ENCODE measurements at places on chromosomes 12 and 14.
A peak's percentile ranks its signal among the peaks of the same experiment; 100 is the strongest.

DNA sequence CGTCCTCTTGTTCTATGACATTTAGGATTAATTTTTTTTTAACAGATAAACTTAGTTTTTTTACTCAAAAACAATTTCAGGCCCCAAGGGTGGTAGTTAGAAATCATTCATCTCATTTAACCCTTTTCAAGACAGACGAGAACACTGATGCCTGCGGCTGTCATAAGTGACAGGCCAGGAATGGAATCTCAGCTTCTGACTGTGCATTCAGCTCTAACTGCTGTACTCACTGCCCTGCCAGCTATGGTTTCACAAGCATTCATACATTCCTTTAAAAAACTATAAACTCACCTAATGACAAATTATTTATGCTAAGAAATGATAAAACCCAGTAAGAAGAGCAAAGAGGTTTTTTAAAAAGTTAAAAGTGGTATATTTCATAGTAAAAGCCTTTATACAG lies 8.8 kb downstream of the DENND5B start:
- no peak for DNase-seq

DNA sequence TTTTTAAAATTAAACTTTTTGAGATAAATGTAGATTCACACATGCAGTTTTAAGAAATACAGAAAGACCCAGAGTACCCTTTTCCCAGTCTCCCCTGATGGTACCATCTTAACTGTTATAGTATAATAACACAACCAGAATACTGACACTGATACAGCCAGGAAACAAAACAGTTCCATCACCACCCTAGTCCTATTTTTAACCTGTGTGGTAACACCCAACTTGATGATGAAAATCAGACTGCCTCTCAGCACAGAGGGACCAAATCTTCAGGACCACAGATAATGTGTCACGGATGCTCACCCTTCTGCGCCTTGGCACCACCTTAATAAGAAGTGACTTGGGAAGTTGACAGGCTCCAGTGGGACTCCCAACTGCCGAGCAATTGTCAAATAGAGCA lies 18.1 kb downstream of the FBXO21 start:
- no peak for DNase-seq

DNA sequence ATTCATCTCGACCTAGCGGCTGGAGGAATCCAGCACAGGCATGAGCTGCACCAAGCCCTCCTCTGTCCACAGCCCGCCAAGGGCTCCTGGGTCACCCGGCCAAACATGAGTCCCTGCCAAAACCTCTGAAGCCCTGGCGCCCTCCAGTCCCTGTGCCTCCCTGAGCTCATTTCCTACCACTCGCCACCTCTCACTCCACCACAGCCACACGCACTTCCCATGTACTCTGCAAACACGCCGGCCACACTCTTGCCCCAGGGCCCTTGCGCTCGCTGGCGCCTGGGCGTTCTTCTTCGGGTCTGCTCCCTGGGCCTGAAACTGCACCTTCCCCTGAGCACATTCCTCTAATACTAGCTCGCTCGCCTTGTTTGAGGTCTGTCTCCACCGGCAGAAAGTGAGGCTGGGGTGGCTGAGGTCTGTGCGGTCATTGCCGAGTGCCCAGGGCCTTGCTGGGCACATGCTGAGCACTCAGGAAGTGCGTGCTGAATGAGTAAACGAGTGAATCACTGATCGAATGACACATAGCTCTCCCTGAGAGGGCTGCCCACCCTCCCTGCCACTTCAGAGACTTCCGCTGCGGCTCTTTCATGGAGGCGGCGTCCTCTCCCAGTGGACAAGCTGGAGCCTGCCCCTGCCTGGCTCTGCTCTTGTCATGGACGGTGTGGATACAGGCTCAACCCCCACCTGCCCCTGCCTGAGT lies 33.7 kb upstream of the DLK1 start:
- DNase-seq, result no peak

DNA sequence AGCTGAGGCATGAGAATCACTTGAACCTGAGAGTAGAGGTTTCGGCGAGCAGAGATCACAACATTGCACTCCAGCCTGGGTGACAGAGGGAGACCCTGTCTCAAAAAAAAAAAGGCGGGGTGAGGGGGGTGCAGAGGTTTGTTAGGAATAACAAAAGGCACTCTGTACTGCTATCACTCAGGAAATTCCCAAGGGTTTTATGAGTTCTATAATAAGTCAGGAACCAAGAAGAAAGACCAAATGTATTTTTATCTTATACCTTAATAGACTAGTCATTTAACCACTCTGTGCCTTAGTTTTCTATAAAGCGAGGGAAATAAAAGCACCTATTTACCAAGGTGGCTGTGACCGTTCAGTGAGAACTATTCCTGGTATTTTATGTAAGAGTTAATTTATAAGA lies 319.2 kb downstream of the GPHN start:
- DNase-seq, result no peak

GRCh38 chr14:95238487-95239298 lies 81.0 kb downstream of the CLMN start:
- no peak for DNase-seq

DNA sequence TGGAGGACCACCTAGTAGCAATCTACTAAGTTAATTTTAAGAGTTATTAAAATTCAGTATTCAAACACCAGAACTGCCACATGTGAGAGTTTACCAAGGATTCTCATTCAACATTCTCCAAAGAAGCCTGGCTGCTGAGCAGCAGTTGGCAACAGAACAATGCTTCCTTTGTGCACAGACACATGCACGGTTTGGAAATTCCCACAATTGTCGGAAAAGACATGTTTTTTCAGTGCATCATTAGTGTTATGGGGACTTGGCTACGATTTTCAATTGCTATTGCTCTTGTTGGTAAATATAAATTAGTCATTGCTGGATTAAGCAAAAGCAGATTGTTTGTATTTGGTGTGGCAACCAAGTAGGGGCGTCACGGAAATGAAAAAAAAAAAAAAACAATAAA lies 22.2 kb downstream of the ST8SIA1 start:
- DNase-seq, result no peak

- DNase-seq, result no peak
Measured at GRCh38 chr12:128695697-128696096, 128.1 kb downstream of the SLC15A4 start.

DNA sequence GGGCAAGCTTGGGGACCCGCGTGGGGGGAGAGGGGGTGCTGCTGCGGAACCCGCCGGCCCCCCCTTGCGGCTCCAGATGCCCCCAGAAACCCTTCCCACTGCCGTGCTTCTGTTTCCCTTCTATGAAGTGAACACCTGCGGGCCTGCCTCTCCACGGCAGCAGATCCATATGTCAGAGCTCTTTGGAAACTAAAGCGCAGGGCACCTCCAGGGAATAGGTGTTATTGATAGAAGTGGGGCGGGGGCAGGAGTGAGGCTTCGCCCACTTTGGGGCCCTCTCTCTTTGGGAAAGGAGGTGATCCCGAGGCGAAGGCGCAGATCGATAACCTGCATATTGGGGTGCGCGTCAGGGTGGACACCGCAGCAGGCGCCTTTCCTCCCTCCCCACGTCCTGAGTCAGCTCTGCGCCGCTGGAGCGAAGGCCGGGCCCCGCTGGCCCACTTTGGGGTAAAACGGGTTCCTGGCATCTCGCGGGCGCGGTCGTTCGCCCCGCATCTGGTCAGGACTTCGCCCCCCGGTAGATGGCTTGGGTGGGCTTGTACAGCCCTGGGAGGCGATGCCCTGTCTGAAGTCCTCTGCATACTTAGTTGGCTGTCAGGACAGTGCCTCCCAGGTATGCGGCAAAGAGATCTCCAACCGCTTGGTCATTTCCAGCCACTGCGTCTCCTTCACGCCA lies 524 bp downstream of the KMT5A start:
- DNase-seq, result peak; percentile 10

DNA sequence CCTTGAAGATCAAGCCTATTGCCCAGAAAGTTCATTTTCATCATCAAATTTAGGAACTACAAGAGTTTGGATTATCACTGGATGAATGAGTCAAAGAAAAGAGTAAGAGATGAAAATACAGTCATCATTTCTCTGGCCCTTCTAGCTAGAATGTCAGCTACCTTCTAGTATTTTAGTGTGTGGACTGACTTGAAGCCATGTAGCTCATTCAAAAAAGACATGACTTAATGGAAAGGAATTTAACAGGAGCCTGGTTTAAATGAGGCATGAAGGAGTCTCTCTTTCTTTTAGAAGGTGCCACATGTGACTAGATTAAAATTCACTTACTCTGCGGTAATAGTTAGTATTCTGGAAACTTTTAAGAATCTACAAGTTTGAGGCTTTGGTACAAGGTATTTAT lies 7.1 kb downstream of the PTHLH start:
- DNase-seq, result no peak

DNA sequence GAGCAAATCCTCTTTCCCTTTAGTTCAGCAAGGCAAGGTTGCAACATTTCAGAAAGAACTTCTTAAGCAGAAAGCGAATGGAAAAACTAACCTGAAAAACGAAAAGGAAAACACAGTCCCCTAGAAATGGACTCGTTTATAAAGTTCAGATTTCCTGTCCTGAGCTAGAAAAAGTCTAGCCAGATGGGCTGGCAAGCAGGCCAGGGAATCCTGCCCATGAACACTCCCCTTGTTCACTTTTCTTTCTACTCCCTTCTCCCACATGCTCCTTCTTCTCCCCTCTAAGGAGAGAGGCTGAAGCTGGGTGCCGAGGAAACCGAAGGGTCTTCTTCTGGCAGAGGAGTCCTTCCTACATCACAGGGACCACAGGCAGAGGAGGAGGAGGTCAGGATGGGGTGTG lies 27.1 kb downstream of the LTBP2 start:
- no peak for DNase-seq

GRCh38 chr14:58639842-58640484 lies 2.2 kb downstream of the DACT1 start:
- DNase-seq, result no peak

GRCh38 chr14:77799863-77800730 lies at the start of gene ADCK1:
Gene ADCK1, plus strand, starts transcription at chr14:77800109. Its CDS starts 18,870 bp downstream, at chr14:77818979.
- DNase-seq, result peak; percentile 79

DNA sequence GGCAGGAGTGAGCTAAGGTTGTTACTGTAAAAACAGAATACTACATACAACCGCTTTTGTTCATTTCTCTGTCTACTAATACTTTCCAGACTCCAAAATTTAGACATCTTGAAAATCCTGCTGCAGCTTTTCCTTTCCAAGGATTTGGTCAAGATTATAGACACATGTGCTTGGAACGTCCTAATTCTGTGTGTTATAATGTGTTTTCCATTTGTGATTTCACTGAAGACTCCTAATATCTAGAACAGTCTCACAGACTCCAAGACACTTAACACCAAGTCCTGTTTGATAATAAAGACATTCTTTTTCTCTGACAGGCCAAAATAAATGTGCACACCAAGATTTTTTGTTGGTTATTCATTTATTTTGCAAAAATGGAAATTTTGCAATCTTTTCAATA lies 41.8 kb upstream of the TMTC2 start:
- no peak for DNase-seq

- DNase-seq, result no peak
Measured at GRCh38 chr12:128613837-128614590, 209.7 kb downstream of the SLC15A4 start.

DNA sequence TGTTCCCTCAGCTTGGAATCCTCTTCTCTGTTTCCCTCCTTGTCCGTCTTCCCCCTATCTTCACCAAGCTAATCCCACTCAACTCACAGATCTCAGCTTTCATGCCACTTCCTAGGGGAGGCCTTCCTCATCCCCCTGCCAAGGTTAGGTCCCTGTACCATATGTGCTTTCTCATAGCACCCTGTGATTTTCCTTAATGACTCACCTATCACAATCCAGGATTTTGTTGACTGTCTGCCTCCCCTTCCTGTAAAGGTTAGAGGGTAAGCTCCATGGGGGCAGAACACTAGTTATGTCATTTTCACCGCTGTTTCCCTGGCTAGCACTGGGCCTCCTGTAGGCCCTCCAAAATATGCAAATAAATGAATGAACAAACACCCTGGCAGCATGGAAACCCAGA lies 57.6 kb downstream of the CRADD start:
- DNase-seq, result no peak

DNA sequence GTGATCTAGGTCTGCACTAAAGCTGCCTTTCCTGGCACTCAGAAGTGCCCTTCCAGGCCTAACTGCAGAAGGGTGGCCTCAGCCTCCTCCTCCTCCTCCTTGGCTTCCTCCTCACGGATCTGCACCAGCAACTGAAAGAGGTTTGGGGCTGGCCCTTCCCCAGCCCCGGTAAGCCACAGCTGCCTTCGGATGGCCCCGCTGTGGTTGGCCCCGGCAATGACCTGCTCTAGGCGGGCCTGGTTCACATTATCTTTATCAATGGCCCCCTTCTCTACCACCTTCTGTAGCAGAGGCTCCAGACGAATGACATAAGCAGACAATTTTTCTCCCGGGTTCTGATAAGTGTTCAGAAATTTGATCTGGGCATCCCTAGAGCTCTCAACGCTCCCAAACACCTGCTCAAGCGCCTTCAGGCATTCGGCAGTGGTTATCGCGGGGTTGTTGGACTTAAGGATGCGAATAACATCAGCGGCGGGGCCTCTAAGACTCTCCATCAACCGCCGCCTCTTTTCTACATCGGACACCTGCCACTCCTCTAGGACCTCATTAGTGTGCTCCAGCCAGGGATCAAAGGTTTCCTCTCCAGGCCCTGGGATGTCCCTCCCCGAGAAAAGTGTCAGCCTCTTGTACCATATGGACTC lies 1.5 kb downstream of the PNMA1 start:
- DNase-seq, result peak; percentile 9

GRCh38 chr12:51777457-51777856 lies 71.1 kb downstream of the FIGNL2 start:
- no peak for DNase-seq

GRCh38 chr14:102893452-102893851 lies 29.0 kb upstream of the AMN start:
- no peak for DNase-seq

DNA sequence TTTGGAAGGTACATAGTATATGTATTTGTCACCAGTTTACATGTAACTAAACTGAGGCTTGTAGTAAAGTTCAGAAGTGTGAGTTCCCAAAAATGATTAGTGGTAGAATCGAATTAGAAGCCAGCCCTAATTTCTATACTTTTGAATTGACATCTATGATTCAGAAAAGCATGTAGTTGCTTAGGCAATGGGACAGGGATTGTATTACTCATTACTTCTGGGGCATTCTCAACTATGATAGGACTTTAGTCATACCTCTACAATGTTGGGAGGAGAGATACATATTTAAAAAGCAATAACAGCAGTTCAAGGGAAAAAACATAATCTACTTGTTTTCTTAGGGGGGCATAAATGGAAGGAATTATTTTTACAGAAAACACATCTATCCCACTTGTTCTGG lies 277.9 kb upstream of the E2F7 start:
- no peak for DNase-seq

- DNase-seq, result no peak
Measured at GRCh38 chr12:131785763-131786330, 42.3 kb upstream of the MMP17 start.

DNA sequence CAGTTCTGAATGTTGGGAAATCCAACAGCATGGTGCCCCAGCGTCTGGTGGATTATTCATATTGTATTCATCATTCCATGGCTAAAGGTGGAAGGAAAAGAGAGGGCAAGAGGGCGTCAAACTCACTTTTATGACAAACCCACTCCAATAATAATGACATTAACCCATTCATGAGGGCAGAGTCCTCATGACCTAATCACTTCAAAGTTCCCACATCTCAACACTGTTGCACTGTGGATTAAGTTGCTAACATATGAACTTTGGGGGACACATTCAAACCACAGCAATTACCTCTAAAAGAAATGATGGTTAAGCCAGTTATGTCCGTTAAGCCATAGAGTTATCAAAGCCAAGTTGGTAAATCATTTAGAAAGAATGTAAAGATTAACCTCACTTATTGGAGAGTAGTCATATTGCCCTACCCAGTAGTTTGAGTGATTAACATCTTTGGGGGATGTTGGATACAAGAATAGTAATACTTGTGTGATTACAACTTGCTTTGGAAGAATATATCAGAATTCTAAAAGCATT lies 212.4 kb upstream of the FLRT2 start:
- DNase-seq, result no peak

Data from CD4-positive, alpha-beta T cell treated with Interleukin-6 at 100 ng/mL for 8 hours (primary cell).